ENCODE measurements at places on chromosomes 2 and 18. TPM values are rescaled to one million over a fixed set of nuclear protein-coding genes. Genes with fewer than 3 reads are reported as not detected.

Gene ITPRIPL1
- total RNA-seq = 4.7 TPM

Gene CYP26B1
- 1.2 TPM for total RNA-seq

Gene AMMECR1L
- total RNA-seq = 24.2 TPM

Gene PAX3
- total RNA-seq = not detected

Gene USP40
- 35.7 TPM for total RNA-seq

Gene FBXO15
- 0.06 TPM for total RNA-seq

Gene TCF23
- not detected for total RNA-seq

Gene STAT4
- under 0.01 TPM for total RNA-seq

Gene WDCP
- 14.4 TPM for total RNA-seq

Gene RTKN
- 3.2 TPM for total RNA-seq

Gene METTL5
- total RNA-seq = 29.0 TPM

Gene TMEM200C
- not detected for total RNA-seq

Gene CBLN2
- not detected for total RNA-seq

Gene VSNL1
- not detected for total RNA-seq

Gene SULT1C2
- not detected for total RNA-seq

Gene LCT
- total RNA-seq = not detected

Gene ZNF804A
- 0.16 TPM for total RNA-seq

Gene CDH7
- under 0.01 TPM for total RNA-seq

Gene ANKRD30B
- total RNA-seq = not detected

Gene MDH1
- 114 TPM for total RNA-seq

Gene FBXO48
- 0.50 TPM for total RNA-seq

Gene PSMA8
- total RNA-seq = not detected

Gene CCDC85A
- 20.9 TPM for total RNA-seq

Gene GPR55
- total RNA-seq = not detected

Gene CRIM1
- 681 TPM for total RNA-seq

Gene SPHKAP
- total RNA-seq = not detected

Gene CYRIA
- total RNA-seq = 30.8 TPM

Gene FOXI3
- not detected for total RNA-seq

Gene LIMS3
- total RNA-seq = 4.4 TPM

Gene RNF144A
- total RNA-seq = 13.3 TPM

Data from bladder microvascular endothelial cell (primary cell).